ENCODE measurements at places on chromosomes 16 and 17.

DNA sequence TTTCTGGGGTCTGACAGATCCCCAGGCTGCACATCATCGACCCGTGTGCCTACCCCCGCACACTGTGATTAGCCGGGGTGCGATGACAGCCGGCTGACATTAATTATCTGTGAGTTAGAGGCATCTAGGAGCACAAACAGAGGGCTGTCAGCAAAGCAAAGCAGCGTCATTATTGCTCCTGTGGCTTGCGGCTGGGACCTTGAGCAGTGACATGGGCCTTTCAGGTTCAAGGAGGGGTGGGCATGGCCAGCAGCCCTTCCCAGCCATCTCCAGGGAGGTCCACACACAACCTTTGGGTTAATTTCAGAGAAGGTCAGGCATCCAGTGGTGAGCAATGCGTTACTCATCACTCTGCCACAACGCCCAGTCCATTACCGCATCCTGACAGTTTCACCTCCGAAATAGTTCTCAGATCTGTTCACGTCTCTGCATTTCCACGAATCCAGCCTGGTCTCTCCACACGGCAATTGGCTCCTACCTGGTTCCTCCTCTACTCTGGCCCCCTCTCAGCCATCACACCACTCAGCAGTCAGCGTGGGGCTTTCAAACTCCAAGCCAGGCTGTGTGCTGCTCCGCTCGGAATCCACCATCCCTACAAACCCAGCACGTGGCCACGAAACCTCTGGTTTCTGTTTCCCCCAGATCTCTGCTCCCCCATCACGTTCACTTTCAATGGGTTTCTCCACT is 249.7 kb upstream of the C16orf82 start:
- no peak for DNase-seq

- DNase-seq, result no peak
Observed at GRCh38 chr17:77521076-77521475, 380.3 kb downstream of the SEC14L1 start.

- peak; percentile 24 for DNase-seq
Observed at GRCh38 chr17:5282642-5283217, 646 bp downstream of the RABEP1 start.

- no peak for DNase-seq
Observed at GRCh38 chr17:50190603-50191358, 10.7 kb downstream of the COL1A1 start.

DNA sequence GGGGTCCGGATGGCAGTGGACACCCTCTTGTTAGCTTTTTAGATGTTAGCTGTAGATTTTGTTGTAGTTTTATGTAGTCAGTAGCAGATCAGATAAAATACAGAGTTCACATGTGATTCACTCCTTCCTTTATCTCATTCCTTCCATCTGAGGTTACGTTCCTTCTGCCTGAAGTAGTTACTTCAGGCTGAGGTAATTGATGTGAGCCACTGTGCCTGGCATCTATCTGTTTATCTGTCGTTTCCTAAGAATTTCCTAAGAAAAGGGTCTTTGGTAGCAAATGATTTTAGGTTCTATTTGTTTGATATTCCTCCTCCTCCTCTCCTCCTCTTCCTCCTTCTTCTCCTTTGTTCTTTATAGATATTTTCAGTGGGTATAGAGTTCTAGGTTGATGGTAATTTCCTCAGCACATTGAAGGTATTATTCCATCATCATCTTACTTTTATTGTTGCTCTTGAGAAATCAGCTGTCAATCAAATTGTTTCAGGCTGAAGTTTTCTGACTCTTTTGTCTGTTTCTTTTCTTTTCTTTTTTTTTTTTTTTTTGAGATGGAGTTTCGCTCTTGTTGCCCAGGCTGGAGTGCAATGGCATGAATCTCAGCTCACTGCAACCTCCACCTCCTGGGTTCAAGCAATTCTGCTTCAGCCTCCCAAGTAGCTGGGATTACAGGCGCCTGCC is 29.6 kb upstream of the FBXO47 start:
- no peak for DNase-seq

DNA sequence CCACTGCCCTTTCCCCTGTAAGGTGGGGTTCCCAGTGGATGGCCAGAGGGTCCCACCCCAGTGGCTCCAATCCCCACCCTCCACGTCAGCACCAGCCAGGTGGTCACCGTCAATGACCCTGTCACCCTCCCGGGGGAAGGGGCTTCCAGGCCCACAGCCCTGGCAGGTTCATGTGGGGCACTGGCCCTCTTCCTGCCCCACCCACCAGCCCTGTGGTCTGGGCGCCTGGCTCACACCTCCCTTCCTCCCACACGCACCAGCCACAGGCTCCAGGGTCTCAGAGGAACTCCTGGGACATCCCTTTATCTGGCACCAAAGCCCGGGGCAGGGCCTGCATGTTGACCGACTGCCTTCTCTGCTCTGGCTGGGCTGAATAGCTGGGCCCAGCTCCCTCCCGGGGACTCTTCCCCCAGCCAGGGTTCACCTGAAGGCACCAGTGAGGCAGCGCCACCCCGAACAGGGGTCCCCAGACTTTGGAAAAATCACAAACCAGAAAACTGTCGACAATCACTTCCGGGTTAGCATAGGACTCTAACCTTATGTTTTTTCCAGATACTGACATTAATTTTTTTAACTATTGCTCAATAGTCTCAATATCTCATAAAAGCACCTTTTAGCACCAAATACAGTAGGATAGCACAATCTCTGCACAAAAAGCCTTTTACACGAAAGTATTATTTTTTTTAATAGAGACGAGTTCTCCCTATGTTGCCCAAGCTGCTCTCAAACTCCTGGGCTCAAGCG is 21.9 kb upstream of the ZC3H18 start:
- no peak for DNase-seq

DNA sequence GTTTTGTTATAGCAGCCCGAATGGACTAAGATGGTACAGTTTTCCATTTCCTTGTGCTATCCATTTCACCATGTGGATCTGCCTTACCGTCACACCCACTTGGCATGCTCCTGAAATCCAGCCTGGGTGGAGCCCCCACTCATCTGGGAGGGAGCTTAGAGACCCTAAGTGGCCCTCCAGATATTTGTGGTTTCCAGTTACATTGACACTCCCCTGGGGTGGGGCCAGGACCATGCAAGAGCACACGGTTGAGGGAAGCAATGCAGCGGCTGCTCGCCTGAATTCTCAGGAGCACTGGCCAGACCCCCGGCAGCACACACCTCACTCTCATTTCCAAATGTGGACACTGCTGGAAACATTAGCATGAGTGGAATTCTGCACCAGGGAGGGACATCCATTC is 231.1 kb downstream of the UTP18 start:
- no peak for DNase-seq

- DNase-seq, result no peak
Observed at GRCh38 chr16:22123146-22123545, 30.8 kb downstream of the VWA3A start.

DNA sequence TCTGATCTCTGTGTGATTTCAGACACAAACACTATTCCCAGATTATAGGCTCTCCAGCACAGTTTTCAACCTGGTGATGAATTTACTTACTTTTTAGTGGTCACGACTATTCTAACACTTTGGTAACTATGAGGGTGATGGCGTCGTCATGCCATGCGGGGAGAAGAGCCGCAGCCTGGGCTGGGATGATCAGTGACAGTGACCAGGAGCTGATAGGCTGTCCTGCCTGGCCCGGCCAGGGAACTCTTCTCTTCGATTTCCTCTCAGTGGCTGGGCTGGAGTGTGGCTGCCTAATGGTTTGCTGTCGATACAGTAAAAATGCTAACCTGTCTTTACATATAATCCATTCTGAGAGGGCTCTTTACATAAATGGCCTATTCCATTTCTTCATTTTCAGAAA is 113.1 kb downstream of the IRX3 start:
- DNase-seq, result no peak

DNA sequence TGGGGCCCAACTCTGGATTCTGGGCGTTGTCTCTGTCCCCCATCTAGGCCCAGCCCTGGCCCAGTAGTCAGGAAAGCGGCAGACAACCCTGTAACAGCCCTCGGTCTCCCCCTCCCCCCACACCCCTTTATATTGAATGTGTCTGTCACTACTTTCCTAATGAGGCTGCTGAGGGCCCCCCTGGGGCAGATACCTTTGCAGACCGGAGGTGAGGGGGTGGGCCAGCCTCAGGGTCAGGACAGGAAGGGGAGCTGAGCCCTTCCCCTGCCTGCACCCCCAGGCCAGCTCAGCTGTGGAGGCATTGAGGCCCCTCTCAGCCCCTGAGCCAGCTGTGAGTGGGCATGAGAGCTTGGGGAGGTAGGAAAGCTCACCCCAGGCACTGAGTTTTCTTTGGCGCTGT is 17.1 kb downstream of the RAI1 start:
- no peak for DNase-seq

GRCh38 chr17:64983708-64984107 is 64.4 kb upstream of the LRRC37A3 start:
- DNase-seq, result no peak

DNA sequence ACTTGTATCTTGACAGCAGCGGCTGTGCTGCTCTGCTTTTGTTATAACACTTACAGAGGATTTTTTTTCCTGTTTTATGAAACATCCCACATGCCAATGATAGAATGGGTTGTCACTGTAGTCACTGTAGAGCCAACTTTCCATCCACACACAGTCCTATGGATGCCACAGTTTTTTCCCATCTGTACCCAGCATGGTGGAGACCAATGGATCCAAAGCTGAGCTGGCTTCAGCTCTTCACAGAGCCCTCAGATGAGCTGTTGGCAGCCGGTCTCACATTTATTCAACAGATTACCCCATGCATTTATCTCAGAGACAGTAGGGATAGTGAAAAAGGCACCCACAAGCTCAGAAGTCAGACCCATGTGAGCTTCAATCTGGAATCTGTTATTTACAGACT is 91.4 kb upstream of the CACNG5 start:
- no peak for DNase-seq

DNA sequence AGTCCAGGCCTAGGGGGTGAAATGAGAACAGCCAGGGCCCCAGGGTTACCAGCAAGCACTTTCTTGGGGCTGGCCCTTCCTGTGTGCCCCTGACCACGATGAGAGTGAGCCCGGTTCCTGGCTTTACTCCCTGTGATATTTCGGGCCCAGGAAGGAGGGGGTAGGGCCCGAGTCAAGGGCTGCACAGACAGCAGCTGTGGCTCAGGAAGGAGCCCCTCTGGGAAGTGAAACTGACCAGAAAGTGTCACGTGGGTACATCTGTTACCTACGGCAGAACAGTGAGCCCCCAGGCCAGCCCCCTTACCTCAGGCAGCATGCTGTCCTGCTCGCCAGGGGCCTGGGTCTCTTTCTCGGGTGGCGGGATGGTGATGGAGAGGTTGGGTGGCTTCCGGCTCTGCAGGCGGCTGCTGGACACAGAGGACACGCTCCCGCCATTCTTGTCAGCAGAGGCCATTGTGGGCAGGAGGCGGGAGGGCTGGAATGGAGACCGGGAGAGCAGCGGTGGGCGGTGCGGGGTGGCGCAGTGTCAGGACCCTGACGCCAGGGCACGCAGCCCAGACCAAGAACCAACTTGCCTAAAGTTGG is 13.8 kb downstream of the AANAT start:
- no peak for DNase-seq

GRCh38 chr17:55605705-55606487 is 94.6 kb upstream of the SMIM36 start:
- no peak for DNase-seq

GRCh38 chr16:62548095-62548494 is 511.9 kb upstream of the CDH8 start:
- no peak for DNase-seq

- DNase-seq, result no peak
Observed at GRCh38 chr16:30053376-30054015, 12.1 kb upstream of the ALDOA start.

GRCh38 chr16:83661656-83662055 is 146.1 kb upstream of the HSBP1 start:
- no peak for DNase-seq

GRCh38 chr16:66222756-66223155 is 143.7 kb upstream of the CDH5 start:
- DNase-seq, result no peak

GRCh38 chr17:61414936-61415251 is 15.3 kb downstream of the TBX2 start:
- no peak for DNase-seq

DNA sequence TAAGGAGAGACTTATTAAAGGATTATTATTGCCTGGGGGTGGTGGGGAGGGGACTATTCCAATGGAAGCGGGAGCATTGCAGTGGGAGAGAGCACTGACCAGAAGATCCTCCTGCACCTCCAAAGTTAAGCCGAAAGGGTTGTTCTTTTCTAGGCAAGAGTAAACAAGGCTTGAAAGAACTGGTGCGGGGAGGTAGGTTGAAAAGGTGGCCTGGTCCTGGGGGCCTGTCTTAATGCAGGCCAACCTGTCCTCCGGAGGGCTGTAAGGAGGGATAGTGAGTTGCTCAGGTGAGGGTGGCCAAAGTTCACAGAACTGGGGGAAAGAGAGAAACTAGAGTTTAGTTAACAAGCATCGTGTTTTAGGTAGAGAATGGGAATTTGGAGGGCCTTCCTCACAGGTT is 65.3 kb downstream of the RAB11FIP4 start:
- no peak for DNase-seq

DNA sequence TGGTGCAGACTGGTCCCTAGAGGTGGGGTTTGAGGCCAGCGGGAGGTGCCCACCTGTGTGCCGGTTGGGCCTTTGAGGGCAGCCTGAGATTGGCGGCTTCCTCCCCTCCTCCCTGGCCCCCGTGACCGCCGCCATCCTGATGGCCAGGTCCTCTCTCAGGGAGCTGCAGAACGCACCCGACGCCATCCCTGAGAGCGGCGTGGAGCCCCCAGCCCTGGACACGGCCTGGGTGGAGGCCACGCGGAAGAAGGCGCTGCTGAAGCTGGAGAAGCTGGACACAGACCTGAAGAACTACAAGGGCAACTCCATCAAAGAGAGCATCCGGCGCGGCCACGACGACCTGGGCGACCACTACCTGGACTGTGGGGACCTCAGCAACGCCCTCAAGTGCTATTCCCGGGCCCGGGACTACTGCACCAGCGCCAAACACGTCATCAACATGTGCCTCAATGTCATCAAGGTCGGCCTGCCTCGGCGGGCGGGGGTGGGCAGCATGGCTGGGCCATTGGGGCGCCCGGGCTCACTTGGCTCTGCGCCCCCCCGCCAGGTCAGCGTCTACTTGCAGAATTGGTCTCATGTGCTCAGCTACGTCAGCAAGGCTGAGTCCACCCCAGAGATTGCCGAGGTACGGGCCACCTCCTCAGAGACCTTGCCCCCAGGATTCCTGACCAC is 2.8 kb downstream of the GPS1 start:
- no peak for DNase-seq

GRCh38 chr17:42290577-42290976 is 2.3 kb downstream of the STAT5A start:
- DNase-seq, result no peak

DNA sequence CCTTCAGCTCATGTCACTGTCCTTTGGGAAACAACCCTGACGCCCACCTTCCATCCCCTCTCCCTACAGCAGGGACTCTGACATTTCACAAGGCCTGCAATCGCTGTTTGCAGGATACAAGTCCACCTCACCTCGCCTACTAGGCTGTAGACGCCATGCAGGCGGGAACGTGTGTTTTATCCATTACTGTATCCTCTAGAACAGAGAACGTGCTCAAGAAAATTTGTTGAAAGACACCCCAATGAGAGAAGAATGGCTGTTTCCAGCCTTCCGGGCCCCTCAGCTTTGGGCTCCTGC is 1.5 kb upstream of the TTYH2 start:
- DNase-seq, result peak; percentile 11

Data from stimulated activated CD4-positive, alpha-beta T cell treated with anti-CD3 and anti-CD28 coated beads, Interleukin-1b, Interleukin-23, amount 100 ng/mL, for 24 hours (primary cell).